Spinal cord (tissue), 10 donors: ENCODE measurements at places on chromosomes 11 and 22. TPM values are rescaled to one million over a fixed set of nuclear protein-coding genes. Genes with fewer than 3 reads are reported as not detected.

The CCDC73 gene
- not detected for total RNA-seq

The C11orf91 gene
- not detected for total RNA-seq

The MUC6 gene
- total RNA-seq, result not detected

The MS4A2 gene
- total RNA-seq, result 0.39 TPM

The OR51E2 gene
- 0.39 TPM for total RNA-seq

The F2 gene
- not detected for total RNA-seq

The C11orf65 gene
- 1.5 TPM for total RNA-seq

The ZFP91 gene
- total RNA-seq, result 58.5 TPM

The SCO2 gene
- 1.9 TPM for total RNA-seq
